Right renal pelvis (tissue), 4 donors: ENCODE measurements at places on chromosomes 1 and 21. TPM values are rescaled to one million over a fixed set of nuclear protein-coding genes. Genes with fewer than 3 reads are reported as not detected.

GRCh38 chr21:25421321-25422028 lies 185.8 kb downstream of the MRPL39 start:
- DNase-seq: no peak

The JAM2 gene
- 12.7 TPM for polyA plus RNA-seq

The TTLL10 gene
- polyA plus RNA-seq: 0.83 TPM

GRCh38 chr1:77283701-77284425 lies 2.0 kb downstream of the AK5 start:
- no peak for DNase-seq

GRCh38 chr1:217354895-217355294 lies 276.0 kb downstream of the GPATCH2 start:
- DNase-seq: no peak

DNA sequence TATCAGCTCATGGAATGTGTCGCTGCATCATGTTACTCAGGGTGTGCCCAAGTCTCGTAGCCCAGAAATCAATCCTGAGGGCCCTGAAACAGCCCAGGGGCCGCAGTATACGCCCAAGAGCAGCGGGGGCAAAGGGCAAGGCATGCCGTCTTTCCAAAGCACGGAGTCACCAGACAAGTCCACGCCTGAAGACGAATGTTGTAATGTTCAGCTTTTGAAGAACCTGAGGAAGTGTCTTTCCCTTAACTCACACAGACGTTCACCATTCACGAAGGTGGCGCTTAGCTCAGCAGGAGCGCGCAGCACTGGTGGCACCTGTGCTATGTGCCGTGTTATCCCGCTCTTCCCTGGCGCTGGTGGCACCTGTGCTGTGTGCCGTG lies 18.8 kb upstream of the PWP2 start:
- no peak for DNase-seq

The NTMT2 gene
- not detected for polyA plus RNA-seq

- DNase-seq: no peak
These were observed 53.4 kb downstream of the DMAP1 start for GRCh38 chr1:44266400-44267344.

GRCh38 chr21:14527696-14528652 lies 18.1 kb downstream of the SAMSN1 start:
- DNase-seq: no peak

DNA sequence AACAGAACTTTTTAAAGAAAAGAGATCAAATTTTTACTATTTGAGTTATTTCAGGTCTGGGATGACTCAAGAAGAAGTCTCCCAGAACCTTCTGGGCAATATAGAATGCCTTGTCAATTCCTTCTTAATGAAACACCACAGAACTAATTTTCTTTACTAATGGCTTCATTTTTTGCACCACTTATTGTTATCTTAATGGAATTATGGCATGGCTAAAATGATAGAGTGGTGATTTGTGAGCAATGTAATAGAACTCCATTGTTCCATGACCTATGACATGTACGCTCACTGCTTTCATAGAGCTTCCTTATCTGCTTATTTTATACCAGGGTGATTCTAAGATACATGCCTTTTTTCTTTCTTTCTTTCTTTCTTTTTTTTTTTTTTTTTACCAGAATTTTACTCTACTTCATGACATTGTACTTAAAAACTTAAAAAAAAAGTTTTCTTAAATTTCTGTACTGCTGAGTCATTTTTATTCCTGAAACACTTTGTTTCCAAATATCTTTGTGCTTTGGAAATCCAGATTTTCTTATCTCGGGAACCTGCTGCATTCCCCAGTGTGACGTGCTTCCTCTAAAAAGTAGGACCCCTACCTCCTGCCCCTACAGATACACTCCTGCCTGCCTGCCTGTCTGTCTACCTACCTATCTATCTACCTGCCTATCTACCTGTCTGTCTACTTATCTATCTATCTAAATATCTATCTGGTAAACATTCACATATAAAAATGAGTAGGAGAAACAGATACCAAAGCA lies 284.9 kb downstream of the PBX1 start:
- no peak for DNase-seq

The OR2M3 gene
- polyA plus RNA-seq: 0.04 TPM

- DNase-seq: no peak
These were observed 143.0 kb upstream of the KCNK1 start for GRCh38 chr1:233470741-233471499.

DNA sequence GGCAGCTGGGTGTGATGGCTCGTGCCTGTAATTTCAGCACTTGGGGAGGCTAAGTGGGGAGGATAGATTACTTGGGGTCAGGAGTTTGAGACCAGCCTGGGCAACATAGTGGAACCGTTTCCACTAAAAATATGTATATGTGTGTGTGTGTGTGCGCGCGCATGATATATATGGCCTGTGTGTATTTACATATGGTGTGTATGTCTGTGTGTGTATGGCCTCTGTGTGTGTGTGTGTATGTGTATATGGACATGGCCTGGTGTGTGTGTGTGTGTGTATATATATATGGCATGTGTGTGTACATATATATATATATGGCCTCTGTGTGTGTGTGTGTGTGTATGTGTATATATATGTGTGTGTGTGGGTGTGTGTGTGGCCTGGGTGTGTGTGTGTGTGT lies 16.0 kb upstream of the SLC2A7 start:
- no peak for DNase-seq

GRCh38 chr1:52976183-52977035 lies 49.3 kb downstream of the SCP2 start:
- no peak for DNase-seq

The USP48 gene
- 71.7 TPM for polyA plus RNA-seq

DNA sequence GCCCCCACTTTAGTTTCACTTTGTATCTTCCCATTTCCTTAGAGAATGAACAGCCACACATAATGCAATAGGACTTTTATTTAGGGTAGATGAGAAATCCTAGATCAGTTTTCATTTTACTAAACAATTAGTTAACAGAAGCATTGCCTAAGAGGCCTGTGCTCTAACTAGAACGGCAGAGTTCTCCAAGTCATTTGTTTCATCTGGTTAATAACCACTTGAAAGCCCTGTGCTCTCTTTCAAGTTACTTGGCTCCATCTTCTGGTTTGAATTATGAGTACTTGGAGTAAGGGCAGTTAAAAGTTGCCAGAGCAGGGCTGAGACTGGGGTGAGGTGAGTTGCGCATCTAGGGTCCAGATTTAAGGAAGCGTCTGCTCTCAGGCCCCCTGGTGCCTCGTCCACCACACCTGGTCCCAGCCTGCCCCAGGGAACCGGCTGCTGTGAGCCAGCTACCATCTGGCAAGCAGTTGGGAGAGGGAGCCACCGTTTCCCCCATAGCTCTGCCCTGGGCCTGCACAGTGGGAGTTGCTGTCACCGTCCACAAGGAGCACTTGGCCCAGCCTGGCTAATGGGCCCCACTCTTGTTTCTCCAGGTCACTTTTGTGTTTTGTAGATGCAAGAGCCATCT lies 18.1 kb upstream of the SLC44A3 start:
- DNase-seq: no peak

- DNase-seq: no peak
These were observed 303.6 kb upstream of the FAM78B start for GRCh38 chr1:166470441-166470840.

The SDE2 gene
- polyA plus RNA-seq: 27.9 TPM

The CLCA1 gene
- polyA plus RNA-seq: not detected

DNA sequence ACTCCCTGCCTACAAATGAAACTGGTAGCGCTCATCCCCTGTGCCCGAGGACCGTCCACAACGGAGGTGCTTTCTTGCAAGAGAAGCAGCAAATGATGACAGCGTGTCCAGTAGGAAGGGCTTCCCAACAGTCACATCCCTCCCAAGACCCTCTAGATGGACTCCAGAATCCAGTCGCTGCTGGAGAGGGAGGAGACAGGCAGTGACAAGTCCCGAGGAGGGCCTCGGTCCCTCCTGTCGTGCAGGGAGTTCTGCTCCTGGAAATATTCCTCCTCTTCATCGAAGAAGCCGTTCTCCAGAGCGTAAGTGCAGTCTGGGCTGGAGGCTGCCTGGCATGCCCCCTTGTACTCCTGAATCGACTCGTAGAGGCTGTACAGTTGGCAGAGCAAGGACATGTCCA lies 20.3 kb downstream of the FAM89A start:
- no peak for DNase-seq

DNA sequence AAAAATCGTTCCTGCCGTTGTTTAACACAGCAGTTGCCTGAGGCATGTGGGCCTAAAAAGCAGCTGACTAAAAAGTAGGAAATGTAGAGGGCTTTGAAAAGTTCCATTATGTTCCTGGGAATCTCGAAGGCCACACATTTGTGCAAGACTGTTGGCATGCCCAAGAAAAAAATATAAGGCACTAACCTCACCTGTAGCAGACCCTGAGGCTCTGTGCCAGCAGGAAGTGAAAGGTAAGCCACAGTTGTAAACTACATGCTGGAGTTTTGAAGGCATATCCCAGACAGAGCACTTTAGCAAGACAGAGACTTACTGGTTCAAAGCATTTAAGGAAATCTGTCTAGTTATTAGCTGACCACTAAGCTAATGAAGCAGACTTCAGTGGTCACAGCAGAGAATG lies 52.7 kb downstream of the TRMT1L start:
- DNase-seq: no peak

The NUP210L gene
- polyA plus RNA-seq: 0.04 TPM

The S100A9 gene
- 23.3 TPM for polyA plus RNA-seq

DNA sequence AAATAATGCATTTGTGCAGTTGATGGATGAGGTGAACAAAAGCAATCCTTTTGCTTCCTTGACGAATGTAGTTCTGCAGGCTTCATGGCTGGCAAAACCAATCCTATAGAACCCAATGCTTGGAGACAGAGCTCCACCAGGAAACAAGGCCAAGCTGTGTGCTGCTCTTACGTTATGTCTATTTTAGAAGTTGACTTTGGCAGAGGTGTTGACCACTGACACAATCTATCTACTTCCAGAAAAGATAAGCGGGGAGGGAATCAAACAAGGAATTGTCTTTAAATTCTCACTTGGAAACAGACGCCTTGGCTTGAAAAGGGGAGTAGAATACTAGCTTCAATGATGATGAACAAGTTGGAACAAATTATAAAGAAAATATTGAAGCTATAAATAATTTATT lies 211.2 kb downstream of the SETD4 start:
- no peak for DNase-seq
